ENCODE measurements at places on chromosomes 13 and 19.

DNA sequence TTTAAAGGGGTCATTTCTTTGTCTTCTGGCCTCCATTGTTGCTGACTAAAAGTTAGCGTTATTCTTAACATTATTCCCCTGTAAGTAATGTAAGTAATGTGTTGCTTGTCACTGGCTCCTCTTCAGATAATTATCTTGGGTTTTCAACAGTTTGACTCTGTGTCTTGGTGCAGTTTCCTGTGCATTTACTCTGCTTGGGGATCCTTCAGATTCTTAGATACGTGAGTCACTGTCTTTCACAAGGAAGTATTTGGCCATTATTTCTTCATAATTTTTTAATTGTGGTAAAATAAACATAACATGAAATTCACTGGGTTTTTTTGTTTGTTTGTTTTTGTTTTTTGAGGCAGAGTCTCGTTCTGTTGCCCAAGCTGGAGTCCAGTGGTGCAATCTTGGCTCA, 13.5 kb upstream of the OR7D2 start:
- DNase-seq = no peak

DNA sequence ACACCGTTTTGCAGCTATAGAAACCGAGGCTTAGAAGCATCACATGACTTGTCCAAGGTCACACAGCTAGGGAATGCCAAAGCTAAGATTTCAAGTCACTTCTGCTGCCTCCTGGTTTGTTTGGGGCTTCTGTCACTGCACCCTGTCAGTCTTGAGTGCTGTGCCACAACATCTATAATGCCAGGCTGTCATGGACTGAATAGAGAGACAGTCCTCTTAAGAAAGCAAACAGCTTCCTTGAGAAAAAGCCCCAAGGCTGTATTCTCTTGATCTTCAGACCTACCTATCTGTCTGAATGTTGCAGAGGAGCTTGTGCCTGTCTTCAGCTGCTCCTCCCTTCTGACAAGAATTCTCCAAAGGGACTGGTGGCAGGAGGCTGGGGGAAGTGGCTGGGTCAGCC, 81.6 kb downstream of the OLFM4 start:
- DNase-seq = no peak

GRCh38 chr19:30446850-30447552, 74.8 kb downstream of the ZNF536 start:
- DNase-seq = no peak

- DNase-seq = no peak
These were observed 185.3 kb downstream of the KCNRG start for GRCh38 chr13:50200569-50200968.

DNA sequence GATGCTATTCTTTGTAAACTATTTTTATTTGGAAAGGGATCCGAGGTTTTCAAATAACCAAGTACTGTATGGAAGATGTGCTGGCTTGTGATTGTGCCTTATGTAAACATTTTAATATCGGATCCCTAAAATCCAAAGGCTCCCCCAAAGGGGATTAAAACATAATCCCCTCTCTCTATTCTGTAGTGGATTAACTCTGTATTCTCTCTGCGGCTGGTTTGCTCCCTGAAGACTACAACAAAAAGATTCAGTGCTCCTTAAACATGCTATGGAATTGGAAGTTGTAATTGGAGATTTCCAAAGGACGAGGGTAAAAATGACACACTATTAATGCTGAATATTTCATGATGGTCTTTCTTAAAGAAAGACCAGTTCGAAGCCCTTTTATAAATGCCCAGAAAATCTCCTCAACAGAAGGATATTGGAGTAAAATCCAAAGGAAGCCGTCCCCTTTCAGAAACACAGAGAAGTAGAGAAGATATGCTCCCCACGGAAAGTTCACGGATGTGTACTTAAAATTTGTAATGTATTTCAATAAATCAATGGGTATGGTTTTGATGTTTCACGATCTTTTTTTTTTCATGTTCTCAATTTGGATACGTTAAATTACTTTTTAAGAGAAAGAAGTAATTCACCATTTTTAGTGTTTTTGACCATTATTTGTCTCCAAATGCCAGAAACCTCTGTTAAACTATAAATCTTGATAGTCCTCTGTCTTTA, 6.5 kb downstream of the MAB21L1 start:
- no peak for DNase-seq

DNA sequence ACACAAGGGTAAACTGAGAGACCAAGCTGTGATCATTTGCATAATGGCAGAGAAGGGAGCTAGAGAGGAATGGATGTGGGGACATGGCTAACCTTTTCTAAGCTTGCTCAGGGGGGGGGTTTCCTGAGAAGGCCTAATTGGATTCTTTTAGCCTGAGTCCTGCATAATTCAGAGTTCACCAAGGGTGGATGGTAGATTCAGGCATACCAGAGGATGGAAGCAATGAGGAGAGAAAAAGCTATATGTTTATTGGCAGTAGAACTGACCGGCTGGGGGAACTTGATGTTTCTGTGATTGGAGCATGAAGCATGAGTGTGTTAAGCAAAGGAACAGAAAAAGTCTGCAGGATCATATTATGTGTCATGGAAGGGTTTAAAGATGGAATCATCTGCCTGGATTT, 65.9 kb upstream of the KLF12 start:
- DNase-seq = no peak

DNA sequence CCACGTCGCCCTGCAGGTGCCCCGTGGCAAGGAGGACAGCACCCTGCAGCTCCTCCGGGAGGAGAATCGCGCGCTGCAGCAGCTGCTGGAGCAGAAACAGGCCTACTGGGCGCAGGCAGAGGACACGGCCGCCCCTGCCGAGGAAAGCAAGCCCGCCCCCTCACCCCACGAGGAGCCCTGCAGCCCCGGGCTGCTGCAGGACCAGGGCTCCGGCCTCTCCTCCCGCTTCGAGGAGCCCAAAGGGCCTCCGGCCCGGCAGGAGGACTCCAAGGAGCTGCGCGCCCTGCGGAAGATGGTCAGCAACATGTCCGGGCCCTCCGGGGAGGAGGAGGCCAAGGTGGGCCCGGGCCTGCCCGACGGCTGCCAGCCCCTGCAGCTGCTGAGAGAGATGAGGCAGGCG, 11.6 kb downstream of the CBY2 start:
- no peak for DNase-seq

DNA sequence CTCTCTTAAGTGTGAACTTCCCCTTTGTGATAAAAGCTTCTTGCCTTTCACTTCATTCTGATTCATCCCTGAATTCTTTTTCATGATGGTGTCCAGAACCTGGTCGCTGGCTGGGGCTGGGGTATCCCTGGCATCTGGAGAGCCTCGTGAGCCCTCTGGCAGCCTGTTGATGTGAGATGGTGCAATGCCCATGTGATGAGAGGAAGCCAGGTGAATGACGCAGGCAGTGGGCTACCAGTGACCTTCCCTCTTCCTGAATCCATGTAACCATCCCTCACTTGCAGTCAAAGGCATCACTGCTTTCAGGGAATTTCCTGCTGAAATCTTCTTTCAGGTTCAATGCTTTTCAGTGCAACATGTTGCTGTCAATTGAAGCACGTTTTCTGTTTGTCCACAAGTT, 158.6 kb upstream of the SLC10A2 start:
- no peak for DNase-seq

- DNase-seq = no peak
These were observed 404.2 kb downstream of the COG6 start for GRCh38 chr13:40059540-40060232.

DNA sequence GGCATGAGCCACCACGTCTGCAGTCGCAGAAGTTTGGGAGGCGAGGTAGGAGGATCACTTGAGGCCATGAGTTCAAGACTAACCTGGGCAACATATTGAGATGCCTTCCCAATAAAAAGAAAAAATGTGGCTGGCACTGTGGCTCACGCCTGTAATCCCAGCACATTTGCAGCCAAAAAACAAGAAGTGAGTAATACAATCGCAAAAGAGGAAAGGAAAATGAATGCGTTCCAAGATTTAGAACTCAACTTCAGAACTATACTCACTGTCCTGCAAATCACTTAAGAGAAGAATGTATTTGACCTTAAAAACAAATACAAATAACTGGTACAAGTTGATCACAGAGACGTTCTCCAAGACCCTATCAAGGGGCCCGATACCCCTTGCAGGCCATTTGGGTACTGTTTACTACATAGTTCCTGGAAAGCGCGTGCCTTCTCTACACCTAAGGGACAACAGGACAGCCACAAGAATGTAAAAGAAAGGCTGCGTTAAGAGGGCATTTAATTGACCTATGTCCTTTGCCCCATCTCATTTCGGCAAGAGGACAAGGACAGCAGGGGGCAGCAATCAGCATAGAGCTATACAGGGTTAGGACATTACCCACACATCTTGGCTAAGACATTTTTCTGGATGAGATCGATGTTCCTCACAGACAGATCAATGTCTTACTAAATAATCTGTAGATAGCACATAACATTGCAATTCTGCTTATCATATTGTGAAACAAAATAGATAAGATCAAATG, 41.3 kb downstream of the FLT3 start:
- DNase-seq = no peak

DNA sequence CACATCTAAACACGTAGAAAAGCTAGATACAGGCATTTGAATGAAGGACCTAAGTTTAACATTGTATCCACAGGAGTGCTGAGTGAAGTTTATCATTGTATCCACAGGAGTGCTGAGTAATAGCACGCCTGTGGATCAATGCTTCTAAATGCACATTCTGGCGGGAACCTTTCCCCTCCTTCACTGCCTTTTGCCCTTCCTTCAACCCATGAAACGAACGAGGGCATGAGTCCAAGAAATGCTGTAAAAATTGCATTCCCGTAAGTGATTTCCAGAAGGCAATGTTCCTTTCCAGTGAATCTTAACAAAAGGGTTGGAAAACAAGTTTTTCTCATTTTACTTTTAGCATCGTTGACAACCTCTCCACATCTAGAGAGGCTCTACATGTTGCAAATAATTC, 88.1 kb downstream of the ZDHHC20 start:
- DNase-seq = no peak

GRCh38 chr13:104614361-104615145, 1548.3 kb upstream of the SLC10A2 start:
- no peak for DNase-seq

All from cardiac septum (tissue), 1 donor.